ENCODE measurements at places on chromosomes 6 and 20.

DNA sequence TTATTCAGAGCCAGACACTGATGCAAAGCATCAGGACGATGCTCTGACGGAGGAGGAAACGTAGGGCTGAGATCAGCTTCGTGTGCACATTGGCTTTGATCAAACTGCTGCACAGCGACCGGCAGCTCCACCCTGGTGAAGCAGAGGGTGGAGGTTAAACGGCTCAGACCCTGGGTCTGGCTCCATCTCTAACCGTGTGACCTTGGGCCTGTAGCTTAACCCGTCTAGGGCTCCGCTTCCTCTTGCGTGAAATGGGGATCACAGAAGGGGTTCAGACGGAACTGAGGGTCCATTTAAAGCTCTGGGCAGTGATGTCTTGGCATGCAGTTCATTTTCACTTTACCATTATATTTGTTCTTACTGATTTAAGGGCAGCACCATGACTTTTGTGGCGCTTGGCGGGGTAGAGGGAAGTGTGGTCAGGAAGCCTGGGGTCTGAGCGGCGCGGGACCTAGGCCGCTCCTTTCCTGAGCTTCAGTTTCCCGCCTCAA, 644 bp downstream of the RBL1 start:
- no peak for DNase-seq

DNA sequence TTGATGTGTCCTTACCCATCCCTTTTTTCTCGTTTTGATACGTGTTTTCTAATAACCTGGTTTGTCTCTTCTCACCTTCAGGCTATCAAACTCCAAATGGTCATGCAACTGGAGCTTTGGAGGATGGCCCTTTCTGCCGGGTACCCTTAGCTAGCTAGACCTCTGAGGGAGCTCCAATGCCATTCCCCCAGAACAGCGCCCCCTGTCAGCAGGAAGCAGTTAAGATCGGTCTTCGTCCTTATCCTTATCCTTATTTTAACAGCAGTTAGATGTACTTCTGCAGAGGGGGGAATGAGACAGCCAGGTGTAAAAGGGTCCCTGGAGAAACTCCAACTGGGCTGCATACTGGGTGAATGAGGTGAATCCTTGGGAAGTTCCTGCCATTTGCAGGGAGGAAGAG, 37.2 kb downstream of the SEL1L2 start:
- no peak for DNase-seq

GRCh38 chr6:1230689-1231605, 81.0 kb upstream of the FOXQ1 start:
- no peak for DNase-seq

GRCh38 chr6:90000864-90001731, 106.8 kb downstream of the GJA10 start:
- DNase-seq = no peak

- no peak for DNase-seq
Observed at GRCh38 chr6:137751768-137752560, 115.1 kb upstream of the TNFAIP3 start.

DNA sequence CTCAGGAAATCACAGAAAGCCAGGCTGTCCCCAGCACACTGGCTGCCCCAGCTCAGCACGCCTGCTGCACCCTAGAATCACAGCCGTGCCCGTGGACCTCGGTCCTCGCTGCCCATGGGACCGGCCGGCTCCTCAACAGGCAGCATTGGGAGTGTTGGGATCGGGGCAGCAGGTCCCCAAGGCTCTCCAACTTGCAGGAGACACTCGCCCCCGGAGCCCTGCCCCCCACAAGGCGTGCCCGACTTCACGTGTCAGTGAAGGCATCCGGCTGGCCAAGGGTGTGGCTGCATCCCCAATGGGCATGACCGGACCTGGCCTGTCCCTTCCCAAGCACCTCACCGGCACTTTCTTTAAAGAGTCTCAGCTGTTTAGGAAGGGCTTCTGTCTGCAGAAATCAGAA, 3.0 kb upstream of the NTSR1 start:
- no peak for DNase-seq
